ENCODE measurements at places on chromosomes 2 and 18.

DNA sequence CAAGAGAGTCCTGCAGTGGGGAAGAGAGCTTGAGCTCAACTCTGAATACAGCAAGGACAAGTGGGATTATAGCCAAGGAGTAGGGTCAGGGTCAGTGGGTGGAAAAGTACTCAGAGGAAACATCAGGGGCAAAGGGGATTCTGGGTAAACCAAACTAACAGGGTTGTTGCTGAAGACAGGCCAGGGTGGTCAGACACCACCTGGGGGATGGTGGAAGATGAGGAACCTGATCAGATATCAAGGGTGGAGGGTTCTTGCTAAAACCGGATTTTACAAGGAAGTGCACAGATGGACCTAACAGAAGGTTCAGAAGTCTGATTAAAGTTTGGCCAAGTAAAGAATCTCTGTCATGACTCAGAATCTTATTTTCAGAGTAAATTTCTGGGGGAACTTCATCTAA, 16.5 kb downstream of the OSBPL1A start:
- DNase-seq = no peak

DNA sequence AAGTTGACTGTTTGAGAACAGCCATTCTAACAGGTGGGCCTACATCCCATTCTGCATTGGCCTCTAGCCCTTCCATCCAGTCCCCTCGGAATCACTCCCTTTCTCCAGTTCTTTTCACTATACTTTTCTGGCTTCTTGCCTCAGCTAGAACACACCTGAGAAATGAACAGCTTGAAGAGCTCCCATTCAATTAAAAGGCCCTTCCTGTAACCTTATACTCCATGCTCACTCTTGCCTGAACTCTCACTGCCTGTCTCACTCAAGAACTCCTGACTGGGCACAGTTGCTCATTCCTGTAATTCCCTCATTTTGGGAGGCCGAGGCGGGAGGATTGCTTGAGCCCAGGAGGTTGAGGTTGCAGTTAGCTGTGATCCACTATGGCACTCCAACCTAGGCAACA, 23.6 kb downstream of the CHRNA1 start:
- no peak for DNase-seq

DNA sequence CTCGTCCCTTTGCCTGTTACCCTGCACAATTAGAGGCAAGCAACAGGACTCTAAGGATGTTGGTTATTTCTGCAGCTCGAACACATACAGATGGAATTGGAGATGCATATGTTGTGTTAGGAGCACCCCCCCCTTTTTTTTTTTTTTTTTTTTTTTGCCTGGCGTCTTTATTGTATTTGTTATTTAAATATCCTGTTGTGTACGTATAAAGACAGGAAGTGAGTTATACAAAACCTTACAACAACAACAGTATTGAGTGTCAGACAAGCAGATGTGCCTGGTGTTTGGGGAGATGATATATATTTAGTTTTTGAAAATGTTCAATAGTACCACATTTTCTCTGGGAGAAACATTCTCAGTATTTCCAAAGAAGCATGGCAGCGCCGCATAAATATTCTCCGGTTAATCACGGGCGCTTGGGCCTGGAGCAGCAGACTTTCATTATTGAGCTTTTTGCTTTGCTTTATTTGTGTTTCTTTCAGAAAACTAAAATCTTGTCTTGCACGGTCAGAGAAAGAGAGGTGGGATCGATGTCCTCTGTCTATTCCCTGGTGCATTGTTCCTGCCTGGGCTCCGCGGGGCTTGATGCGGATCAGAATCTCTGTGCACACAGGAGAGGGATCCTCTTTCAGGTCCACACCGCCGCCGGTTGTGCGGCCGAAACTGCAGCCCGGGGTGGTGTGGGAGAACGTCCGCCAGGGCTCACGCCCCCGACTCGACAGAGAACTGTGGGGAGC, 23.2 kb upstream of the ZNF516 start:
- DNase-seq = no peak

DNA sequence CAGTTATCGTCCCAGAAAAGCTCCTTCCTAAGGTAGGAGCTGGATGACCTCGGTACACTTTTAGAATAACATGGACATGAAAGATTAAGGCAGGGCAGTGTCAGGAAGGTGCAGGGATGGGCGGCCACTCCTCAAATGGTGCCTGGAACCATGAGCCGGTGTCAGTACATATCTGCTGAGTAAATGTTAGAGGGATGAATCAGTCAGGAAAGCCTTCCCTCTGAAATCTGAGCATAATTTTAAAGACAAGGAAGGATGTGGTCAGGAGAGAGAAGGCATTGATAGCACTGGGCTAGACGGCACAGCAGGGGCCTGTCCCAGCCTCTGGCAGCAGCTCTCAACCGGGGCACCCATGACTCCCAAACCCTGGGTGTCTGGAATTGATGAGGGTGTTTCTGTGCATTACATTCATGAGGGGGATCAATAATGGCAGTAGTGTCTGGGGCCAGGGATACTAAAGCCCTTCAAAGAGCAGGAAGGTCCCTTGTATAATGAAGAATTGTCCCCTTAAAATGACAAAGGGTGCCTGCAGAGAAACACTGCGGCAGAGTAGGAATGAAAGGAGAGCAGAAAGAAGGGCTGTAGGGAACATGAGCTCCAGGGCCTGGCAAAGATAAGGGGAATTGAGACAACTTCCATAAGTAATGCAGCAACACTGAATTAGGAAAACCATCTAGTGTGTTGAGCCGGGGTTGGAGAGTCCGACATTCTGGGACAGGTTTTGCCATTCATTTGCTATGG, 162.3 kb upstream of the REV1 start:
- no peak for DNase-seq

- no peak for DNase-seq
These were observed 1.7 kb downstream of the SH3YL1 start for GRCh38 chr2:262117-262516.

DNA sequence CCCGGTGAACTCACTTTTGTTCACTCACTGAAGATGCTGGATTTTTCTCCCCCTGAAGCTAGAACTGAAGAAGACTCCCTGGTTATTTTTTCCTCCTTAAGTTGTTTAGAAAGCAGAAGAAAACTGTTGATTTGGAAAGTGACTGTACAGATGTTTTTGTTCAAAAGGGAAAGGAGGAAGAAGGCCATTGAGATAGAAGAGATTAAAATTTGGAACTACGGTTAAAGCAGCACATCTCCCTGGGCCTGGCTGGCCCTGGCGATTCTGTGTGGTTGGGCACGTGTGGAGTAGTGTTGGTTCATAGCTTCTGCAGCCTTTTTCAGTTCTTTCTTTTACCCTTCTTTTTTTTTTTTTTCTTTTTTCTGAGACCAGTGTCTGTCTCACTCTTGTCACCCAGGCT, 109.2 kb downstream of the MAP4K4 start:
- no peak for DNase-seq

DNA sequence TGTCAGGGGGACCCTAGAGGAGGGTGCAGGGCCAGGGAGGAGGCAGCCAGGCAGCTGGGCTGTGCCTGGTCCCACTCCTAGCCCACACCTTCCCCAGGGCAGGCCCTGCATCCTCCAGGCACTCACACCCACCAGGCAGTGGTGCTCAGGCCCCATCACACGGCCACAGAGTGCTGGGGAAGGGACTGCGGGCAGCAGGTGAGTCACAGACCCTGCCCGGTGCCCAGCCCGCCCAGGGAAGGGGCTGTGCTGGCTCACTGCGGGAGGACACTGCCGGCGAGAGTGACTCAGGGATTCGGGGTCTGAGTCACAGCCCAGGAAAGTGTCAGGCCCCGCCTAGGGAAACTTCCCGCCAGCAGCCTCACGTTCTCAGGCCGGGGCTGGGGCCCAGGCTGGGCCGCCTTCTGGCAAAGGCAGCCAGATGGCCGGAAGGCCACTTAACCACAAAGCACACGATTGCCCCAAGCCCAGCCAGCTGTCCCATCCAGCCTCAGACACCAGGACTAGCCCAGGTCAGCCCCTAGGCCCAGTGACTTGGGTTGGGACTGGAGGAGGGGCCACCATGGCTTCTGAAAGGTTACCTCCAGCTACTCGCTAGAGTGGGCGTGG, 42.2 kb downstream of the BIN1 start:
- peak; percentile 84 for DNase-seq

DNA sequence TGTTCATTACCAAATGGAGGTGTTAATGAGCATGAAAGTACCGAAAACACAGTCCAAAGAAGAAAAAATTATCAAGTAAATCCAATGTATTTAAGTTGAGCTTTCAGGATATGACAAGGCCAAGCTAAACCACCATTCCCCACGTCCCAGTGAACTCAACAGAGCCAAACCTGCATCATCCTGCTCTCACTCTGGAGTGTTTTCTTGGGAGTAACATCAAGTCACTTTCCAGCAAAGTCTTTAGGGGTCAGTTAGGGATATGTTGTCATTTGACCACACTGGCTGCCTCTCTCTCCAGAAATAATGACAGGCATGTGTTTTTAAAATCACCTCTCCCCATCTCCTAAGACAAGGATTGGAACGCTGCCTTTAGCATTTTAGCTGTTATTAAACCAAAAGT, 140.5 kb downstream of the SRBD1 start:
- DNase-seq = no peak

GRCh38 chr2:216391401-216391800, 19.1 kb upstream of the MARCHF4 start:
- no peak for DNase-seq

DNA sequence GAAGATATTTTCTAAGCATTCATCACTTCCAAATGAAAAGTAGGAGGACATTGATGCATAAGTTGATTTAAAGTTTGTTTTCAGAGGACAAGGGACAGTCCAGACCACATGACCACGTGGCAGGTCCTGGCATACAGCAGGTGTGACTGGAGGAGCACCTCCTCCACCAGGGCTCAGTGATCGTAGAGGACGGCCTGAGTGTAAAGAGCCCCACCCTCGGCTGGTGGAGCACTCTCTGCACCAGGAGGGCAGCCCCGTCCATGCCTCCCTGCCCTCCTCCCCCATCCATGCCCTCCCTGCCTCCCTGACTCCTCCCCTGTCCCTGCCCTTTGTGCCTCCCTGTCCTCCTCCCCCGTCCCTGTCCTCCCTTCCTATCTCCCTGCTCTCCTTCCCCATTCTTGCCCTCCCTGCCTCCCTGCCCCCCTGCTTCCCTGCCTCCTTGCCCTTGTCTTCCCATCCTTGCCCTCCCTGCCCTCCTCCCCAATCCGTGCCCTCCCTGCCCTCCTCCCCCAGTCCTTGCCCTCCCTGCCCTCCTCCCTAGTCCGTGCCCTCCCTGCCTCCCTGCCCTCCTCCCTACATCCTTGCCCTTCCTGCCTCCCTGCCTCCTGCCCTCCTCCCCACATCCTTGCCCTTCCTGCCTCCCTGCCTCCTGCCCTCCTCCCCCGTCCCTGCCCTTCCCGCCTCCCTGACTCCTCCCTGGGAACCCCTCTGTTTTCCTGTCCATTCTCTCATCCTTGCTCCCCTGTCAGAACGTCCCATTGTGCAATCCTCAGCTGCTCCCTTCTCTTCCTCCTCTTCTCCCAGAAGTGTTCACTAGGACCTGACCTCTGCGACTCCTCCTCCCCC, 47.9 kb downstream of the ANKMY1 start:
- DNase-seq = no peak

- no peak for DNase-seq
These were observed 28.0 kb downstream of the SRSF7 start for GRCh38 chr2:38723173-38723572.

DNA sequence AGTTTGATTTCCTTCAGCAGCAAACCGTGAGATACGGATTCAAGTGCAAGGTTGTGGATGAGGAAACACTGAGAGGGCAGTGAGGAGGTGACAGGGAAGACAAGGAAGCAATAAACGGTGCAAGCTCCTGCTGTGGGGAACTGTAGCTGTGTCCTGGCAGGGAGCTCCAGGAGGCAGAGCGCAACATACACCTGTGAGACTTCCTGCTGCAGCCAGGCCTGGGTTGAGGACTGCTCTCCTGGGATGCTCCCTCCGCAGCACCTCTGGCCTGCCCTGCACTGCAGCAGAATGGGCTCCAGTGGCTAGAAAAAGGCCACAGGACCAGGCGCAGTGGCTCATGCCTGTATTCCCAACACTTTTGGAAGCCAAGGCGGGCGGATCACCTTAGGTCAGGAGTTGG, 85.5 kb downstream of the MRO start:
- no peak for DNase-seq

DNA sequence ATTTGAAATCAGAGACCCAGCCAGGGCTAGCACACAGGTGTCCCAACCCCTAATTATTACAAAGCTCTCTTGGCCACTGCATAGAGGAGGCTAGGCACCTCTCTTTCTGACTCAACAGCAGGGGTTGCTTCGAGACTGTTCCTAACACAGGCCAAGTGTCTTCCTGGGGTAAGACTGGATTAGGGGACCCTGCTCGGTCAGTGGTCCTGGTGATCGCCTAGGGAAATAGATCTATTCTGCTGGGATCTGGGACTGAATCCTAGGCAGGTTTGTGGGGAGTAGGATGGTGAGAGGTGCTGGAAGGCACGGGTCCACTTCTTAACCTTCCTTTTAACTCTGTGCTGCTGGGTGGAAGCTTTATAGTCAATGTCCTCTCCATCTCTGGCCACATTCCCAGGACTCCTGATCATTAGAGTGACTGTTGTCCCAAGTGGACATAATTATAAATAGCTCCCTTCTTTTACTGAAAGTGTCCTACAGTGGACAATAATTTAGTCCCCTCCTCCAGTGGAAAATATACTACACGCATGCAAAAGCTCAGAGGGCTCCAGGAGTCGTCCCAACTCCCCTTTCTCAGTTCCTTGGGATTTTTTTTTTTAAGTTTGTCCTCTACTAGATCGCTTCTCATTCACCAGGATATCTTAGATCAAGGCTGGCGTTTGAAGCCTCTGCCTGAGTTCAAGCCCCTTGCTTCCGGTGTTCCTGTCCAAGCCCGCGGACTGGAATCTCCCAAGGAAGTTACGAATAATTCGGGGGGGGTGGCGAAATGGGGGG, 1.3 kb upstream of the TRIB2 start:
- DNase-seq = no peak

GRCh38 chr18:38933322-38933721, 1367.7 kb upstream of the CELF4 start:
- DNase-seq = no peak

DNA sequence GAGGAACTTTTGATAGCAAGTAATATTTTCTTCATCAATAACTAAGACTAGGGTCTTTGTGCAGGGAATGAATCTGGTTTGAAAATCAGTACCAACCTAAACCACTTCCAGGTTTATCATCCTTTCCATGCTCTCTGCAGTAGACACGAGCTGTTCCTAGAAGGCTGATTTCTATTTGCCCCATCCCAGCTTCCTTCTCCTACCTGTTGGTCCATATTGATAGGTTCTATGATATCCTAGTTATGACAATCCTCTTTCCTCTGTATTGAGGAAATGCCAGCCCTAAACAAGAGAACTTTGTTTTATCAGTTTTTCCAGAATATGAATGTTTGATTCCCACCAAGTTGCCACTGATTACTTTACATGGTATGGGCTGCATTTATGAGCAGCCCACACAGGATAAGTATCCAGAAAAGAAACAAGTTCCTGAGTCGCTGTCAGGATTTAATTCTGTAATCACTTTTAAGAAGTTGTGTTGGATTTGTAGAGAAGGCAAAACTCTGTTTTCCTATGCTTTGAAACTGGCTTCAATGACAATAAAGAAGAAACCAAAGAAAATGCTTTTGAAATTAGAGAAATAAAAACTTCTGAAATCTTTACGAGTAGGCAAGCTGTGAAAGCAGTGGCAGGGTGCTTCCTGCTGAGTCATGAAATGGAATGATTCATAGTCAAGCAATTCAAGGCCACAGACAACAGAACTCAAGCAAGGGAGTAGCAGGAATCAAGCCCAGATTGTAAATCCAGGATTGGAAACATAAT, 37.3 kb upstream of the TANK start:
- DNase-seq = peak; percentile 94

GRCh38 chr2:26000561-26001082, 18.3 kb upstream of the KIF3C start:
- DNase-seq = no peak

- no peak for DNase-seq
These were observed 74.7 kb downstream of the KIAA2012 start for GRCh38 chr2:202147775-202148174.

All from dermis microvascular lymphatic vessel endothelial cell (primary cell).